HFFc6 (cell line): ENCODE measurements at places on chromosomes 2 and 18. TPM values are rescaled to one million over a fixed set of nuclear protein-coding genes. Genes with fewer than 3 reads are reported as not detected.

DNA sequence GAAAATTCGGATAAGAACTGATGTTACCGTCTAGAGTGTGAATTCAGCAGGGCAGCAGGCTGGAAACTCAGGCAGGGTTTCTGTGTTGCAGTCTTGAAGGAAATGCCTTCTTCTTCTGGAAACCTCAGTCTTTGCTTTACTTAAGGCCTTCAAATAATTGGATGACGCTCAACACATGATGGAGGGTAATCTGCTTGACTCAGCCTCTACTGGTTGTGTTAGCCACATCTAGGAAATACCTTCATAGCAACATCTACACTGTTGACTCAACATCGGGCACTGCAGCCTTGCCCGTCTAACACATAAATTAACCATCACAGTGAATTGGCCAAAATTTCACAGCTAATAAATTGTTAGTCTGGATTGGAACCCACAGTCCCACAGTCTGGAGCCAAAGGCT is 37.2 kb downstream of the YPEL5 start:
- no peaks in the 10 kb centered on the region for H3K36me3 ChIP-seq
- no peak overlapping the region for H3K27ac ChIP-seq
- peaks cover 27% of the 10 kb centered on the region for H3K27me3 ChIP-seq
- H3K4me3 ChIP-seq = no peak overlapping the region

DNA sequence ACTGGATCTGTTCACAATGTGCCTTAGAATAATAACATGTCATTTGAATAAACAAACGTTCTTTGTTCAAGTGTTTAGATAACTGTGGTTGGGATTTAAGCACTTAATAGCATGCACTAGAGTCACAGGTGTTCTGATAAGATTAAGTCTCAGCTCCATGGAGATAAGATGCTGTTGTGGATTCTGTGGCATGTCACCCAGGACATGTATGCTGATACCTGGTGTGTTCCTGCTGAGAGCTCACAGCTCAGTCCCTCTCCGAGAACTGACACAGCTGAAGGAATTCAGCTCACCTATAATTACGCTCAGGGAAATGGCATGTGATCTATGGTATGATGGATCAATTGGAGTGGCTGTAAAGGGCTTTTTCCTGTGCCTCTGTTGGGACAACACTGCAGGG is 75.4 kb upstream of the ST6GAL2 start:
- no peak for DNase-seq
- no peaks in the 10 kb centered on the region for H3K36me3 ChIP-seq
- no peaks in the 10 kb centered on the region for H3K27me3 ChIP-seq

DNA sequence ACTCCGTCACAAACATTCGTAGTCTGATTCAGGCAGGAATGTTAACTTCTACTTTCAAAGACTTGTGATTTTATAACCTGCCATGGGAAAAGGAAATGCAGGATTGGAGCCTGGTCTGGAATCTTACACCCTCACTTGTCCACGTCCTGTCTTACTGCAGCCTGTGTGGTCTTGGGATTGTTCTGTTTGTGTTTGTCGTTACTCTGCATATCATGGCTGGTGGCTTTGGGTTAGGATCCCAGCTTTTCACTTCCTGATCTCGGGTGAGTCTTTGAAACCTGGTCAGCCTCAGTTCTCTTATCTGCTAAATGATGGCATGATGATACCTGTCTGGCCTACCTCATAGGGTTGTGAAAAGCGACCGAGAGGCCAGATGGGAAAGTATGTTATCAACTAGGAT is 34.6 kb downstream of the SH3BP4 start:
- no peak overlapping the region; the same call in 1 of the 2 replicates for H3K4me3 ChIP-seq
- peaks cover 94% of the 10 kb centered on the region for H3K4me1 ChIP-seq
- no peak overlapping the region for H3K27ac ChIP-seq
- DNase-seq = no peak
- peaks cover 17% of the 10 kb centered on the region for H3K27me3 ChIP-seq
- peaks cover 92% of the 10 kb centered on the region for H3K36me3 ChIP-seq

- H3K27ac ChIP-seq = no peak overlapping the region
- no peaks in the 10 kb centered on the region for H3K27me3 ChIP-seq
- DNase-seq = no peak
- no peaks in the 10 kb centered on the region for H3K36me3 ChIP-seq
Observed at GRCh38 chr2:185393091-185393490, 345.5 kb upstream of the FSIP2 start.

DNA sequence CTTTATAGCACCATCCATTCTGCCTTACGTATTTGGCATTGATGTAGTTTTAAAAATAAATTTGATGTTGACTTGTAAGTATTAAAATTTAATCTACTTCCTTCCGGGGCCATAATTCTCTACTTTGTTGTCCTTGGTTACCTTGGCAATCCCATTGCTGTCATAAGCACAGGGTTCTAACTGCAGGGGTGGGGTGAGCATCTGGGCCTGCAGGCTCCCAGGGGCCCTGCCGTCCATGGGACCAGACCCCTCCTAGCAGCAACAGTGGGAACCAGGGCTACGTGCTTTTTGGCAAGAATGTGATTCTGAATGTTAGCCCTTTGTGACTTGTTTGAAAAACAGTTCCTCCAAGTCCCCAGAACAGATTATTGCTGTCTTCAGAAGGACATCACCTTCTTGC is 4.9 kb downstream of the ASAP2 start:
- peaks cover 23% of the 10 kb centered on the region for H3K36me3 ChIP-seq
- DNase-seq = no peak
- no peaks in the 10 kb centered on the region; the same call in 1 of the 2 replicates for H3K27me3 ChIP-seq
- peaks cover 59% of the 10 kb centered on the region for H3K4me1 ChIP-seq
- peak overlapping the region; percentile 74; the same call in 1 of the 2 replicates for H3K27ac ChIP-seq
- H3K4me3 ChIP-seq = no peak overlapping the region

GRCh38 chr18:31557446-31557845 is 34.2 kb upstream of the TTR start:
- no peaks in the 10 kb centered on the region for H3K36me3 ChIP-seq
- no peaks in the 10 kb centered on the region for H3K4me1 ChIP-seq
- no peak for DNase-seq

DNA sequence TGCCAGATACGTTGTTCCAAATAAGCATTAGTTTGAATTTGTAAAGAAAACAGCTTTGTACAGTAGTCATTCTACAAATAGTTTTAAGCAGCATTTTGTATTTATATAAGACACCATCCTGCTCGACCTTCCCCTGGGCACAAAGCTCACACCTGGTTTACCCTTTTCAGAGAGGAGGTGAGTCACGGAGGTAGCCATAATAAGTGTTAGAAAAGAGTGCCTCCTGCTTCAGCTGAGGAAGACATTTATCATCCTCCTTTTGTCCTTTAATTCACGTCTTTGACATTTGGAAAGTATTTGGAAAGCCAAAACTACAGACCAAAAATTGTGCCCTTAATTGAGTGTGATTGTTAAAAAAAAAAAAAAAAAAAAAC is 6.8 kb downstream of the RAB12 start:
- peak overlapping the region; percentile 87 for H3K27ac ChIP-seq
- H3K4me3 ChIP-seq = peak overlapping the region; percentile 54
- DNase-seq = no peak

GRCh38 chr18:31498574-31499524 is 872 bp downstream of the DSG2 start:
- no peak overlapping the region for H3K4me3 ChIP-seq
- H3K27me3 ChIP-seq = no peaks in the 10 kb centered on the region; the same call in 1 of the 2 replicates
- H3K4me1 ChIP-seq = no peaks in the 10 kb centered on the region

DNA sequence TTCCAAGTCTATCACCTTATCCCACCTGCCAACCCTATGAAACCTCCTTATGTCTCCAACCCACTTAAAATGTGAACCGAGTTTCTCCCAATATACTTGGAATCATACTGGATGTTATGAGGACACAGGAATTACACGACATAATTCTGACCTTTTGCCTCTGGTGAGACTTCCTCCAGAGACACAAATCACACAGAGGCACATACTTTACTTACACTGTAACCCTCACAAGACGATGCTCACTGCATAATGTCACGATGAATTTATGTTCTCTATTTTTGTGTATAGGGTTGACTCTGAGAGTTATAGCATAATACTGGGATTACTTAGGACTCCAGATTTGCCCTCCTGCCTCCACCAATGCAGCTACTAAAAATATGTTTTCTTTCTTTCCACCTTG is 28.0 kb upstream of the SETBP1 start:
- DNase-seq = no peak
- H3K4me3 ChIP-seq = no peak overlapping the region
- H3K27ac ChIP-seq = no peak overlapping the region
- H3K4me1 ChIP-seq = peaks cover 17% of the 10 kb centered on the region; the same call in 1 of the 2 replicates
- H3K36me3 ChIP-seq = no peaks in the 10 kb centered on the region

DNA sequence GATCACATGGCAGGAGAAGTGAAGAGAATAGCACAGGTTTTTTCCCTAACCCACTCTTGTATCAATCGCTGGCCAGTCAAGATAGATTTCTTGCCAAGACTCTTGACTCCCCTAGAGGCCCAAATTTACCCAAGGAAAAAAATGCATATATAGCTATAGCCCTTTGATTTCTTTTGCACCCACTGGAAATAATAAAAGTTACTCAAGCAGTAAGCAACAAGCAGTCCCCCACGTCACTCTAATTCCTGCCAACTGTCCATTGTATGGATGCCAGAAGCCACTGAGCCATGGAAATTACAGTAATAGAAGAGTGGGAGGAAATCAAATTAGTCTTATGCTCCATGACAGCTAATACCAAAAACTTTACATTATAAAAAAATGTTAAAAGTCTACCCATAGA is 125.3 kb upstream of the SLC39A10 start:
- no peaks in the 10 kb centered on the region for H3K27me3 ChIP-seq
- H3K4me1 ChIP-seq = peaks cover 55% of the 10 kb centered on the region
- DNase-seq = no peak
- no peaks in the 10 kb centered on the region for H3K36me3 ChIP-seq
- no peak overlapping the region for H3K4me3 ChIP-seq

DNA sequence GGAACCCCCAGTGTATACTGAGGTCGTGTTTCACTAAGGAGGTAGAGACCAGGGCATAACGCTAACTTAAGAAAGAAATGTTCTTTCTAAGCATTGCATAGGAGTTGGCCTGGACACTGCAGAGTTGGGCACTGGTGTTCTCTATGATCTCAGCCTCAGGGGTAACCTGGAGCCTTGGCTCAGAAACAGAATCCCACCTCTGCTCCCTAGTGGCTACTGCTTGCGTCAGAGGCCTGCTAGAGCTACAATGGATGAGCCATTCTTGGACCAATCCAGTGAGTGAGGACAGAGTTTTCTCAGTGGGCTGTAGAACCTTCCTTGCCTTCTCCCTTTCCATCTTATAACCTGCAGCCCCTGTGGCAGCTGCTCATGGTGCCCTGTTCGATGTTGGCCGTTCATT is 324.4 kb upstream of the CELF4 start:
- H3K4me3 ChIP-seq = no peak overlapping the region
- no peak for DNase-seq
- no peaks in the 10 kb centered on the region for H3K4me1 ChIP-seq
- no peaks in the 10 kb centered on the region for H3K36me3 ChIP-seq
- no peaks in the 10 kb centered on the region; the same call in 1 of the 2 replicates for H3K27me3 ChIP-seq
- no peak overlapping the region for H3K27ac ChIP-seq

GRCh38 chr2:98726205-98726604 is 4.7 kb downstream of the MGAT4A start:
- no peak for DNase-seq
- H3K4me3 ChIP-seq = no peak overlapping the region
- no peaks in the 10 kb centered on the region for H3K4me1 ChIP-seq
- peaks cover 31% of the 10 kb centered on the region for H3K27me3 ChIP-seq
- H3K27ac ChIP-seq = no peak overlapping the region
- no peaks in the 10 kb centered on the region for H3K36me3 ChIP-seq

GRCh38 chr18:3967359-3968180 is 487.5 kb downstream of the DLGAP1 start:
- H3K36me3 ChIP-seq = no peaks in the 10 kb centered on the region
- no peaks in the 10 kb centered on the region; the same call in 1 of the 2 replicates for H3K27me3 ChIP-seq
- peak; percentile 15 for DNase-seq
- peak overlapping the region; percentile 61 for H3K4me3 ChIP-seq

DNA sequence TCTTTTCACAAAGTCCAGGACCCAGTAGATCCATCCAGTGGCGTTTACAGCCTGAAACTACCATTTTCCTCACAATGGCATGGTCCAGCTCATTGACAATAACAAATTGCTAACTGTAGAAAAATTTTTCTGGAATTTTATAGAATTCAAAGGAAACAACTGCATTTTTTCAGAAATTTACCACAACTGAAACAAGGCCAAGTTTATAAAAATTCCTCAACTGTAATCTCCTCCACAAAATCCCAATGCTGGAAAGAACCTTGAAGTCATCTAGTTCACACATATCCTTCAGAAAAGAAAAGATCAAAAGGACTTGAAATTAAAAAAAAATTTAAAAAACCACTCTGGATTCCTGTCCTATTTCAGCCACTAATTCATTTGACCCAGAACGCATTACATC is 226.0 kb upstream of the CTAGE1 start:
- no peak overlapping the region for H3K27ac ChIP-seq
- no peak overlapping the region for H3K4me3 ChIP-seq
- peaks cover 27% of the 10 kb centered on the region for H3K4me1 ChIP-seq
- no peaks in the 10 kb centered on the region for H3K36me3 ChIP-seq
- H3K27me3 ChIP-seq = peaks cover 2% of the 10 kb centered on the region; the same call in 1 of the 2 replicates
- DNase-seq = no peak

Gene ERFE
- total RNA-seq = 0.41 TPM in 1 of 3 replicates, not detected in the others

Gene CD207
- not detected in 3 replicates for total RNA-seq

Gene PAX8
- 0.78 to 5.5 TPM (median 0.79 TPM) in 3 replicates for total RNA-seq

Gene ZNF396
- total RNA-seq = 0.53 to 0.71 TPM (median 0.66 TPM) in 3 replicates

Gene UNC80
- total RNA-seq = not detected in 2 replicates

Gene DNAH7
- 0.13 to 0.18 TPM (median 0.18 TPM) in 3 replicates for total RNA-seq

Gene ESCO1
- total RNA-seq = 6.0 and 6.6 TPM in 2 replicates

Gene BARD1
- 9.7 to 15.6 TPM (median 13.9 TPM) in 3 replicates for total RNA-seq

Gene CNGA3
- 0.14 and 0.60 TPM in 2 replicates for total RNA-seq

Gene ZNF385B
- total RNA-seq = 0.32 to 0.66 TPM in 2 of 3 replicates, not detected in the other

Gene GREB1
- 0.09 and 0.18 TPM in 2 replicates for total RNA-seq
